ENCODE measurements at places on chromosomes 6 and 20.
A peak's percentile ranks its signal among the peaks of the same experiment; 100 is the strongest.

GRCh38 chr6:147911686-147912085, 403.2 kb downstream of the SAMD5 start:
- no peak for DNase-seq

- DNase-seq = no peak
Measured at GRCh38 chr6:136563386-136564152, 13.3 kb upstream of the MAP7 start.

- no peak for DNase-seq
Measured at GRCh38 chr20:50977066-50978021, 18.7 kb downstream of the MOCS3 start.

GRCh38 chr6:33143113-33143770, 49.0 kb downstream of the COL11A2 start:
- no peak for DNase-seq

GRCh38 chr6:41209547-41210320, 8.8 kb upstream of the TREML2 start:
- peak; percentile 77 for DNase-seq

GRCh38 chr6:73285674-73286283, 22.8 kb upstream of the KHDC1 start:
- DNase-seq = no peak
